Cortex of kidney (tissue), 1 donor: ENCODE measurements at places on chromosomes 2 and 18.

GRCh38 chr2:141692829-141693228 is 438.0 kb downstream of the LRP1B start:
- no peak for DNase-seq

DNA sequence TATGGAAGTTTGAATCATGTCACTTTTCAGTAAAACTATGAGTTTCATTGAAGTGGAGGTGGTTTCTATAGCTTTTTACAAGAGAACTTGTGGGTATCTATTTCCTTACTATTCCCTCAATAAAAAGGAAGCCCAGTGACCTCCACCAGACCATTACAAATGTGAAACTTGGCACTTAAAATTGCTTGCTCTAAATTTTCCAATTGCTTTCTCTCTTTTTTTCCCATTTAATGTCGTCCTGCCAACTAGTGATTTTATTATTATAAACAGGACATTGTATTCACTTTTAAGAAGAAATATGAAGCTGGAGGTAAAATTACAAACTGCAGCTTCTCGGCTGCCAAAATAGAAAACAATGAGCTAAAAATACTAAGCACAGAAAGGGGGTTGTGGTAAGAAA is 208.2 kb upstream of the ALPP start:
- DNase-seq = no peak

GRCh38 chr2:159942146-159942545 is 120.3 kb downstream of the PLA2R1 start:
- no peak for DNase-seq

- DNase-seq = no peak
These were observed 211.0 kb upstream of the SIX2 start for GRCh38 chr2:45220227-45220626.

GRCh38 chr2:61967262-61967661 is 61.8 kb downstream of the COMMD1 start:
- DNase-seq = no peak

- DNase-seq = no peak
These were observed 1190.8 kb upstream of the CELF4 start for GRCh38 chr18:38756436-38756835.

DNA sequence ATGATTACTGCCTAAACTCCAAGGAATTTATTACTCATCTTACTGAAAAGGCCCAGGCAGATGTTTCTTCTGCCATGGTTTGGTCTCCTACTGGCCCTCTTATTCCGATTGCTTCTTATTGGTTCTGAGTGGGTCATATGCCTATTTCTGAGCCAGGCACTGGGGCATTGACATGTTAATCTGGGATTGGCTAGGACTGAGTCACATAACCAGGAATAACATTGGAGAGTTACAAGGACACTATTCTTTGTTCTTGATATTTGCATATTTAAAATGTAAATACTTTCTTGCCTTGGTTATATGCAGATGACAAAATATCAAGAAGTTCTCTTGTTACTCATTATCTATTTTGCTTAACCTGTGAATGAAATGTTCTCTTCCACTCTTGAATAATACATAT is 534.4 kb upstream of the SLC39A10 start:
- DNase-seq = no peak

DNA sequence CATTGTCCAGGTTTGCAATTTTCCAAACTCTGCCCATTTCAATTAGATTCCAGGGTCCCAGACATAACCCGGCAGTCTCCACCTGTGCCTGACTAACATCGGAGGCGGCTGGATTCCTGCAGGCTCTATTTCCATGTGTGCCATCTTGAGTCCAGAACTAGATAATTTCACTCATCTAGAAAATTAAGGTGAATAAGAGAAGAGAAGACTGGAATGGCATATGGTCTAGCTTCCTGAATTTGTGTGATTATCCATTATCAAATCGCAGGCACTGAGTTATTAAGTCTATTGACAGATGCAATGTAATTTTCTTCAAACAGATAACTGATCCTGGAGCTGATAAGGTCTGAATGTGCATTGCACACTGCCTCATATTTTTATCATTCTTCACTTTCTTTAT is 305.2 kb downstream of the ETAA1 start:
- DNase-seq = no peak

- DNase-seq = no peak
These were observed 46.2 kb upstream of the NABP1 start for GRCh38 chr2:191631754-191632153.

- DNase-seq = no peak
These were observed 712.5 kb downstream of the TDRD15 start for GRCh38 chr2:21836261-21836660.

DNA sequence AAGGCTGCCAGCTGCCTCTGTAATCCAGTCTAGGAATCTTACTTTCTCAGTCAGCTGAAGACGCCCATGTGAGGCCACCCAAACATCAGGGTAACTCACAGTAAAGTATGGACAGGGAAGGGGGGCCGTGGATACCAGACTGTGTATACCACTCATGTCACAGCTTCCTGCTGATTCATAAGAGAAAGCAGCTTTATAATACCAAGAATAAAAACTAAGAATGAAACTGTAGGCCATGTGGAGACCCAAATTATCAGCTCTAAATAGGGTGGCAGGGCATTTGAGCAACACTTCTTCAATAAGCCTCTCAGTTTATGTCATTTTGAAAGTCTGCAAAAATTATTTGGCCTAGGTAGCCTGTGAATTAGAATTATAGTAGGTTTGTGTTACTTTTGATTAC is 115.0 kb upstream of the CDCA7 start:
- DNase-seq = no peak

- no peak for DNase-seq
These were observed 141.8 kb upstream of the SLC35G4 start for GRCh38 chr18:11467611-11468010.

DNA sequence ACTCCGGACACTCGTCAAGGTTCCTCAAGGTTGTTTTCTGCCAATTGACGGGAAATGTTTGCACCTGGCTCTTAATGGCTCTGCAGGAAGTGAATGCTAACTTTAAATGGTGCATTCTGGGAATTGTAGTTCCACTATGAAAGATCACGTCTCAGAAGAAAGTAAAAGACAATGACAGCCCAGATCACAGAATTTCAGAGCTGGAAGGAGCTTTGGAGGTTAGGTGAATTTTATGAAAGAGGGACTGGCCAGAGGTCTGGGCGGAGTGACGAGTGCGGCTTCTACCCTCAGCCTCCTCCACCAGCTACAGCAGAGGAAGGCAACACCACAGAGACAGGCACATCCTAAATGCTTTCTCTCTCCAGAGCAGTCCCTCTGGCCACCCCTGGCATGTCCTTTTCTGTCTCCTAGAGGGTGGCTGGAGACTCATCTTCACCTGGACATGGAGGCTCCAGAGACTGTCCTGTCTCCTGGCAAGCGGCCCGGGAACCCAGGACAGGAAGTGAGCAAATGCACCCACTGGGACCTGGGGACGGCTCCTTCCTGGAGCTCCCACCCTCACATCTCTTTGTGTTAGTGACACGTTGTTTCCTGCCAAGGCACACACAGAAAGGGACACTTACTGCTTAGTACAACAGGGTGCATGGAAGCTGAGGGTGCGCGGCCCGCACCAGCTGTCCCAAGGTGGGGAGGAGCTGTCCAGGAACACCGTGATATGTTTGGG is 19.4 kb downstream of the THAP4 start:
- no peak for DNase-seq

DNA sequence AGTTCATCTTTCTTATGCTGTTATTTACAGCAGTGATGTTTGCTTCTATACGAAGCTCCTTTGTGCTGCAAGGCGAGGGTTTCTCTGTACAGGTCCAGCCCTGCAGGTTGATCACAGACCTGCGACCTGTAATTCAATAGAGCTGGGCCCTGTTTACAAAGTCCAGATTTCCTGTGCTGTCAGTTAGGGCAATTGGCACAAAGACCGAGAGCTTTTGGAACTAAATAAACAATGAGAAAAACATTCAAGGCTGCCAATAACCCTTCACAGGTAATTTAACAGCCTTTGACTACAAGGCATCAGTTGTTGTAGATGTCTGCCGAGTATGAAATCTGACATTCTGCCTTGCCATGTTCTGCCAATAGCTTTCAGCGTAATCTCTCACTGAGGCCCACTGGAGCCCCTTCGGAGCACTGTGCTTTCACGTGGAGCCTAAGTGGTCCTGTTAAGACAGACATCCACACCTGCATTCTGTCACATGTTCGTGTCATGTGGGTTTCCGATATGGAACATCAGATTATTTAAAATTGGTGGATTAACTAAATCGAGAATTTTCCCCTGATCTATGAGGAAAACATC is 232.5 kb downstream of the PTGR3 start:
- no peak for DNase-seq

DNA sequence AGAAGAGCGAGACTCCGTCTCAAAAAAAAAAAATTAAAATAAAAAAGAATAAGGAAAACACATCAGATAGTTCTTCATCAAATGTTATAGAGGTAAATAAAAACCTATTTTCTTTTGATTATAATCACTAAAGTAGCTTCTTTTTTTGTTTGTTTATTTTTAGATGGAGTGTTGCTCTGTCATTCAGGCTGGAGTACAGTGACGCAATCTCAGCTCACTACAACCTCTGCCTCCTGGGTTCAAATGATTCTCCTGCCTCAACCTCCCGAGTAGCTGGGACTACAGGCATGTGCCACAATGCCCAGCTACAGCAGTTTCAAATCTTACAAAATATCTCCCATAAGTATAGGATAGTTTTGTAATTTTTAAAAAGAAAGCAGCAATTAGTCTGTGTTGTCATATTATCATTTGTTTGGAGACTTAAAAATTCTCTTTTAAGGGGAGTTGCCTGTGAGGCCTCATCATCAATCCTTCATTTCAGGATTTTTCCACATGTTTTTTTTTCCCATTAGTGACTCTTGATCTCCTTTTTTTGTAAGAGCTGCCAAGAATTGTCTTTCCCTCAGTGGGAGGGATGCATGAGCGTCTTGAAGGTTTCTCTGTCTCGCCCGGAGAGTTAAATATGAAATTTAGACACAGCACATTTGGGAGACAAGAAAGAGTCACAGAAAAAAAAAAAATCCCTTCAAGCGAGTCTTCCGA is 275.9 kb downstream of the CDCA7 start:
- no peak for DNase-seq

GRCh38 chr18:62339106-62339988 is 14.2 kb downstream of the TNFRSF11A start:
- no peak for DNase-seq

GRCh38 chr2:159195697-159196096 is 90.8 kb downstream of the WDSUB1 start:
- no peak for DNase-seq
